Tracheal epithelial cell (primary cell): ENCODE measurements at places on chromosomes 6 and 20. TPM values are rescaled to one million over a fixed set of nuclear protein-coding genes. Genes with fewer than 3 reads are reported as not detected.

ARMH2 gene
- total RNA-seq = not detected in 2 replicates

IBTK gene
- 56.1 and 68.0 TPM in 2 replicates for total RNA-seq

DPPA5 gene
- not detected in 2 replicates for total RNA-seq

TMEM200A gene
- under 0.01 and 0.96 TPM in 2 replicates for total RNA-seq

C20orf141 gene
- not detected in 2 replicates for total RNA-seq

FAM209B gene
- total RNA-seq = not detected in 2 replicates

HUS1B gene
- 0.85 and 1.2 TPM in 2 replicates for total RNA-seq

KIF25 gene
- not detected in 2 replicates for total RNA-seq

TPD52L1 gene
- 121 and 159 TPM in 2 replicates for total RNA-seq

GABBR1 gene
- total RNA-seq = 4.9 and 9.6 TPM in 2 replicates

UST gene
- 7.7 and 27.7 TPM in 2 replicates for total RNA-seq

STMND1 gene
- total RNA-seq = 0.24 TPM in 1 of 2 replicates, not detected in the other

BPIFA1 gene
- total RNA-seq = not detected in 2 replicates

EDN1 gene
- total RNA-seq = 0.64 and 45.5 TPM in 2 replicates

CABLES2 gene
- total RNA-seq = 0.24 and 0.85 TPM in 2 replicates

RWDD2A gene
- total RNA-seq = 0.64 and 2.4 TPM in 2 replicates

CD24 gene
- total RNA-seq = 1,439 and 1,607 TPM in 2 replicates

HMGN4 gene
- 85.3 and 103 TPM in 2 replicates for total RNA-seq

PGC gene
- total RNA-seq = not detected in 2 replicates
